ENCODE measurements at places on chromosomes 2 and 18. TPM values are rescaled to one million over a fixed set of nuclear protein-coding genes. Genes with fewer than 3 reads are reported as not detected.

The LRP2 gene
- total RNA-seq, result 0.02 TPM

The GKN1 gene
- not detected for total RNA-seq

- DNase-seq, result no peak
Observed at GRCh38 chr2:237143676-237144440, 58.2 kb downstream of the COPS8 start.

- DNase-seq, result no peak
Observed at GRCh38 chr18:24627644-24628315, 167.3 kb downstream of the HRH4 start.

- no peak for DNase-seq
Observed at GRCh38 chr2:73839653-73840411, 11.1 kb downstream of the STAMBP start.
